ENCODE measurements at places on chromosomes 16 and 17.

DNA sequence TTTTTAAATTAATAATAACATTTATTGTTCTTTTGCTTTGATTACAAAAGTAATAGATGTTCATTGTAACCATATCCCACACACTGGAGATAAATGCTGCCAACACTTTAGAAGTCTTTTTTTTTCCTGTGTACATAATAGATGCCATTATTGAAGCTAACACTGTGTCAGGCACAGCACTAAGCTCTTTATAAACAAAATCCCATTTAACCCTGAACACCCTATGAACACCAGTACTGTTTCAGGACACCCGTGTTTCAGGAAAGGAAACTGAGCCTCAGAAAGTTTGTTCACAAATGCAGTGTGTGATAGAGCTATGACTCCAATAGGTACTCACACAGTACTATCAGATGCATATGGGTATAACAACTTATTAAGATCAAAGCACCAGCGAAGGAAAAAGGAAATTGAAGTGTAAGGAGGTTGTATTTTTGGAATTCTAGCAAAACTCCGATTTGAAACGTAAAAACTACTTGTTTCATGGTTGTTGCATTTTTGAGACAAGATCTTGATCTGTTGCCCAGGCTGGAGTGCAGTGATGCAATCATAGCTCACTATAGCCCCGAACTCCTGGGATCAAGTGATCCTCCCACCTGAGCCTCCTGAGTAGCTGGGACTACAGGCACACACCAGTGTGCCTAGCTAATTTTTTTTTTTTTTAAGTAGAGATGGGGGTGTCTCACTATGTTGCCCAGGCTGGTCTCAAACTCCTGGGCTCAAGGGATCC, 2.0 kb upstream of the KIFC3 start:
- no peak for DNase-seq

GRCh38 chr16:30747331-30747730, 894 bp upstream of the PHKG2 start:
- peak; percentile 48 for DNase-seq

GRCh38 chr16:69823831-69824563, 61.9 kb downstream of the WWP2 start:
- DNase-seq: no peak

GRCh38 chr17:33949100-33949499, 306.0 kb upstream of the CCL2 start:
- no peak for DNase-seq

- DNase-seq: no peak
Measured at GRCh38 chr17:63930951-63931575, 1.1 kb downstream of the CD79B start.

DNA sequence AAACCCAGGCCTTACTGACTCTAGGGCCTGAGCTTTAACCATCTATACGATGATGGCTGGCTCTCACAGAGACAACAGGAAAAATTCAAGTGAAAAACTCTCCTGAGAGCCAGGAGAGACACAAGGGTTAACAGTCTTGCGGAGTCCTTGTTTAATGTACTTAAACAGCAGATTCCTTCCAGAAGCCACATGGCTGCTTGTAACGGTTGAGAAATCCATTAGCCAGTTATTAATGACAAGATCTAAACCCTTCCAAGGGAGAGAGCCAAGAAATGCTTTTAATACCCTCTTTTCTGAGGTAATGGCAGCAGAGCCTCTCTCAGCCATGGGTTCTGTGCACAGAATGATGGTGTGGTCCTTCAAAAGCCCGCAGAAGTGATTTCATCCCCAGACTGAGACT, 5.2 kb upstream of the ALDOA start:
- DNase-seq: no peak

GRCh38 chr16:27703545-27703944, 153.6 kb downstream of the KATNIP start:
- DNase-seq: peak; percentile 10

GRCh38 chr17:60832151-60832585, 154.5 kb downstream of the BCAS3 start:
- no peak for DNase-seq

GRCh38 chr17:81272616-81273015, 22.5 kb downstream of the SLC38A10 start:
- no peak for DNase-seq

DNA sequence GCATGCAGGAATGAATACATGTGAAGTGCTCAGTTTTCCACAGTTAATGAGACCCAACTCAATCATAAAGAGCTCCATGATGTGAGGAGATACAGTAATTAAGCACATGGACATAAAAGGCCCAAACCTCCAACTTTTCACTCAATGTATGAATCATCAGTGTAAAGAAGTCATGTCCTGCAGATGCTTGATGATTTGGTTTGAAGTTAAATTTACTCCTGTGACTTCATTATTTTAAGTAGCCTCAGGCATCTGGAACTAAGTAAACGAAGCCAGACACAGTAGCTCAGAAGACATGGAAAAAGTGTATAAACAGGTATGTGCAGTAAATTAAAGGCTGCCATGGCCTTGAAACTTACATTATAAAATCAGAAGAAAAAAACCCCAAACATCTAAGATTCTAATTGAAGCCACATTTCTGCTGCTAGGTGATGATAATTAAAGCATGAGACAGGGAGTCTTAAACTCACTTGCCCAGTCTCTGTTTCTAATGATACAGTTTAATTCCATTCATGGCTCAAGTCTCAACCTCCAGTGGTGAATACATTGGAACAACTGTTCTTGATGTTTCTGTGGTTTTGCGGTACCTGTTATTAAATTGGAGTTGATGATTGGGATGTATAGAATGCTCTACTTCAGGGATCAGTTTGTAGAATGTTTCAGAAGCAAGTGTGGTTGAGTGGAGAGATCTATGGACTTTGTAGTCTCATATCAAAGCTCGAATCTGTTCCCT, 28.9 kb upstream of the CCL2 start:
- peak; percentile 17 for DNase-seq

- no peak for DNase-seq
Measured at GRCh38 chr16:73060892-73061490, 13.1 kb upstream of the ZFHX3 start.

DNA sequence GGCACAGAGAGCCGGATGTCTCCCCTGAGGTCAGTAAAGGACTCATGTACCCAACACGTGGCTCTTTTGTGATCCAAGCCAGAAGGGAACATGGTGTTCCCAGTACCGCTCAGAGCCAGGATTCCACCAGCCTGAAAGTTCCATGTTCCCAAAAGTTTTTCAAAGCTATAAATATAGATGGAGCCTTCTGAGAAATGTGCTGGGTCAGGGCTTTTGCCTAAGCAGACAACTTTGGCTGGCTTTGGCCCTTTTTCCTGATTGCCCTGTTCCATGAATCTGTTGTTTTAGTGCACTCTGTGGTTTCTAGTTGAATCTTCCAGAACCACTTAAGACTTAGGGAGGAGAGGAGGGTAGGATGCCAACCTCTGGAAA, 128.5 kb upstream of the HS3ST2 start:
- no peak for DNase-seq

- no peak for DNase-seq
Measured at GRCh38 chr16:56411624-56412023, 13.7 kb downstream of the AMFR start.

DNA sequence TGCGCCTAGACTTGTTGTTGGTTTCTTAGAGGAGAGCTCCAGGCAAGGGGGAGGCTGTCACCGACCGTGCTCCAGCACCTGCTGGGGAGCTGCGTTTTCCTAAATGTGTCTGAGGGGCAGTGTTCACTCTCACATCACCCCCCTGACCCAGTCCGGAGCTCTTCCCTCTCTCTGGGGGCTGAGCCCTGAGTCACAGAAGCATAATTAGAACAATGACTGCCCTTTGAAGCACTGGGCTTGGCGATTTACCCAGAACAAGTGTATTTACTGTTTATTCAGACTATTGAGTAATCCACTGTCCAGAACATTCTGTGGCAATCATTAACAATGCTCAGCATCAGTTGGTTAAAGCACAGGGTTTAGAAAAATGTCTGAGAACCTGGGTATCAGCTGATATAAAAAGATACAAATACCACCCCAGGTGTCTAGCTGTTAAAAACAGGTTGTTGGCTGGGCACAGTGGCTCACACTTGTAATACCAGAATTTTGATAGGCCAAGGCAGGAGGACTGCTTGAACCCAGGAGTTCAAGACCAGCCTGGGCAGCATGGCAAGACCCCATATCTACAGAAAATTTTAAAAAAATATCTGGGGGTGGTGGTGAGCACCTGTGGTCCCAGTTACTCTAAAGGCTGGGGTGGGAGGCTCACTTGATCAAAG, 8.1 kb downstream of the CES4A start:
- DNase-seq: peak; percentile 58

DNA sequence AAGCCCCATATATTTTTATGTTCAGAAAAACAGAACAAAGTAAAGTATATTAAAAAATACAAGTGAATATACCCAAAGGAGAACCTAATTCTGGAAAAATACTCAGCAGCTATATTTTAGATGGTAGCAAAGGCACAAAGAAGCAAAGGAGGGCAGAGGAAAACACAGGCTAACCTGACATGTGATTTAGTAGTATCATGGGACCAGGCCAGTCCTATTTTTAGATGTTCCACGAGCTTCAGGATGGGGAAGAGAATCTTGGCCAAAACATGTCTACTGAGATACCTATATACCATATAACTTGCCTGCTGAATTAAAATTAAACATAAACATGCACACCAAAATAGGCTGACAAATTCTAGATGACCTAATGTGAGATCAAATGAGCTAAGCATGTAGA, 32.9 kb downstream of the SMYD4 start:
- no peak for DNase-seq

GRCh38 chr16:70455910-70456309, 1.5 kb downstream of the FCSK start:
- no peak for DNase-seq

DNA sequence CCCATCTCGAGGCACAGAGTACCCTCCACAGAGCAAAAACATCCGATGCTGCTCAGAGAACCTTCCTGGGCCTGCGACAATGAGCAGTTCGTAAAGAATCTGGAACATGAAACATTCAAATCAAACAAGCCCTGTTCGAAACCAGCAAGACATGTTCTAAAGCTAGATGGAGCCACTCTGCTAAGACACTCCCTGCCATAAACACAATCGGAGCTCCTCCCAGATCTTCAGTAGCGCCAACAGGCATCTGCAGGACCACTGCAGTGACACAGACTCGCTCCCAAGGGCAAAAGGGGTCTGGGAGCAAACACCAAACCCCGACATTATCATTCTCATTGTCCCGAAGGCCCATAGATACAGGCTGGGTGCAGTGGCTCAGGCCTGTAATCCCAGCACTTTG, 108.7 kb downstream of the ZFHX3 start:
- peak; percentile 26 for DNase-seq

DNA sequence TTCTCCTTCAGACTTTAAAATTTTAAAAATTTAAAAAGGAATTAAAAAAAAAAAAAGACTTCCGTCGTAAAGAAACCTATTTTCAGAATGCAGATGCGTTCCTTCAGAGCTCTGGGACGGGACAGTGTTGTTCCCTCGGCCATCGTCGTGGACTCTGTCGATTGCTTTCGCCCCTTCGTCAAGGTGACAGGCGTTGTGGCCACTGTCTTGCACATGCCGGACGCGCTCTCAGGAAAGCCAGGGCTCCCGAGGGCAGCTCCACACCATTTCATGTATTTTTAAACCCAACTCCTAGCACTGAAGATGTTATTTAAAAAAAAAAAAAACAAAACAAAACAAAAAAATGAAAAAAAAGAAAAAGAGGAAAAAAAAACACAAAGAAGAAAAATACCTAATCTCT, 22.3 kb downstream of the TMC6 start:
- DNase-seq: no peak

DNA sequence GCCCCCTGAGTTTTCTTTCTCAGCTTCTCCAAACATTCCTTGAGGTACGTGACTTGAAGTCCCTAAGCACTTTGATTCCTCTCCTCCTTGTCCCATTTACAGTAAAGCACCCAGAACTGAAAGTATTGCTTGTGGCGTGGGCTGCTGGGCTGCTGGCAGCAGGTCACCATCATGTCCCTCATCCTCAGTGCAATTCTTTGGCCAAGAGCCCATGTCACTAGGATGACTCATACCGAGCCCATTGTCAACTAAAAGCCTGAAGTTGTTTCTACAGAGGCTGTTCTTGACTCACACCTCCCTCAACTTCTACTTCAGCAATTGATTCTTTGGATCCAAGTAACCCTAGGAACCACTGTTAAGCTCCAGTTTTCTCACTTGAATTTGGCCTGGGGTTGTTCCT, 54.3 kb downstream of the KPNA2 start:
- DNase-seq: peak; percentile 48

DNA sequence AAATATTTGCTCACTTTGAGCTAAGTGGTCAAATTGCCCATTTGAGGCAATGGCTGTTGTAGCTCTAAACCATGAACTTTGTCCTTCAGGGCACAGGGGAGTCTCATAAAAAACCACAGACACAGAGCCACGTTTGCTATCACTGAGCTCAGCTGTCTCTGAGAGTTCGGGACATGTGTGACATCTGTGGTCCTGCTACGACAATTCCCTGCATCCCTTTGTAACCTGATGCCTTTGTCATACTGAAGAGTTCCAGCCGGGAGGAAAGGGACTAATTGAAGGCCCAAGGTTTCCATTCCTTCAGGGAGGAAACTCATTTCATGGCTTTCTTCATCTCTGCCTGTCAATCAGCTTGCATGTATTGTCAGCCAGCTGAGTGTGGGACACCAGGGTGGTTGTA, 599.4 kb upstream of the CDH5 start:
- no peak for DNase-seq

- no peak for DNase-seq
Measured at GRCh38 chr17:77909236-77909635, 49.3 kb upstream of the TNRC6C start.

DNA sequence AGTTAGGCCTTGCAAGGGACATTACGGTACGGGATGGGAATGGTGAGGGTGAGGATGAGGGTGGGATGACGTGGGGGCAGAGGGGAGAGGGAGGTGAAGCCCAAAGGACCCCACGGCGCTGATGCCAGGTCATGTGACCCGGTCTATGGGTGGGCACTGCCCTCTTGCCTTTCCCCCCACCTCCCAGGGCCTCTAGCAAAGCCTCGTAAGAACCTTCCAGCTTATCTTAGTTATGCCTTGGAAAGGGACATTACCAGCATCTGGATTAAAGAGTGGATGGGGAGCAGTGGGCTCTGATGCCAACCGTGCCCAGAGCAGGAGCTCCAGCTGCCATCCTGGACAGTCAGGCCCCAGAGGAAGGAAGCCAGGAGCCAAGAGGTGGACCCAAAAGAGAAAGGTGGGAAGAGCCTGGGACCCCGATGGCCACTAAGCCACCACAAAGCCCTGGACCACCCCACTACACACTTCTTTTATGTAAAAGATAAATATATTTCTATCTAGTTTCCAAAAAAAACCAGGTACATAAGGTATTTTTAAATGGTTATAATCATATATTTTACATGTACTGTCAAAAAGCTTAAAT, 40.9 kb downstream of the TK2 start:
- no peak for DNase-seq

All from bronchial epithelial cell (primary cell).